ENCODE measurements at places on chromosomes 13 and 19.

DNA sequence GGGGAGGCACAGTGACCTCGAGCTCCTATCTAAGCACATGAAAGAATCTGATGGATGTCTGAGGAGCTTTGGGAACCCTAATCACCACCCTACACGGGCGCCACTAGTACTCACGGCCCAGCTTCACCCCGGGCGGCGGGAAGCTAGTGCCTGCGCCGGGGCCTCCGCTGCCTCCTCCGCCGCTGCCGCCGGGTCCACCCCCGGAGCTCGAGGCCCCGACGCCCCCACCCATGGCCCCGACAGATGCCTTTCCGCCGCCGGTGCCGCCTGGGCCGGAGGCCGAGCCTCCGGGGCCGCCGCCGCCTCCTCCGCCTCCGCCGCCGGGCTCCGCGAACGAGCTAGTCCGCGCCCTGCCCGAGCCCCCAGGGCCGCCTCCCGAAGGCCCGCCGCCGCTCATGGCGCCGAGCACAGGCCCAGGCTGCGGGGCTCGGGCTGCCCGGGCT, 312 bp downstream of the GSK3A start:
- DNase-seq = peak; percentile 28

- no peak for DNase-seq
These were observed 650.5 kb upstream of the SLC10A2 start for GRCh38 chr13:103716718-103717117.

DNA sequence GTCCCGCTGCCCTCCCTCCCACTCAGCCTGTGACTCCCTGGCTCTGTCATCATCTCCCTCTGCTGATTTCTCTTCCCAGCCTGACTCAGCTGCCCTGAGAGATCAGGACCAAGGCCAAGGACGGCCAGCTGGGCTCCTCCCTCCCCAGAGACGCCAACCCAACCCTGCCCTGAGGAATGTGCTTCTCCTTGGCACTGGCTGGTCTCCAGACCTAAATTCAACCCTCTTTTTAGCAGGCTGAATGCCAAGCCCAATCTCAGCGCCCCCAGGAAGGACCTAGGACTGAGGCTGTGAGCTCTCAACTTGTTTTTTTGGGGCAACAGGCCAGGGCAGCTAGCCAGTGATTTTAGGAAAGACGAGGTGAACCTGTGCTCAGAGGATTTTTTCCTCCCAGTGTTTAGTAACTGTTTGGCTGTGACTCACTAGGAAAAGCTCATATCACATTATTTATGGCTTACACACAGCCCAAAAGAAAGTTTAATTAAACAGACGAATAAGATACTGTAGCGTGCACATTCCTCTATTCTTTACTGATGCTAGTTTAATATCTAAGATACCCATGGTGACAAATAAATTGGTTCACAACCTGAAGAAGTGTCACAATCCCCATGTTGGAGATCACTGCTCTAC, 7.4 kb upstream of the IGFL1 start:
- DNase-seq = no peak

DNA sequence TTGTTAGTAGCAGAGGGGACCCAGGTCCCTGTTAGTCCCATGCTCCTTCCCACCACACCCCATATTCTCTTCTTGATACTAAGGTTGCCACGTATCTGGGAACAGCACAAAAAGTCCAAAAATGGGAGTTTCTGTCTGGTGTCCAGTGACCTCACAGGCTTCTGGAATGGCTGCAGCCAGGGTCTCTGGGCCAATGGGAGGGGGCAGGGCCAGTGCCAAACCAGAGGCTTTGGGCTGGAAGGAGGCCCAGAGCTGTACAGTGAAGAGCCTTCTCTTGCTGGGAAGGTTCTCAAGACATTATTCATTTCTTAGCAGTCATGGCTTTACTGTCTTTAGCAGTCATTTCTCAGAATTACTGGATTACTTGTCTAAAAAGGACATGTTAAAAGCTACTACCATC, 119.2 kb downstream of the FRY start:
- no peak for DNase-seq

DNA sequence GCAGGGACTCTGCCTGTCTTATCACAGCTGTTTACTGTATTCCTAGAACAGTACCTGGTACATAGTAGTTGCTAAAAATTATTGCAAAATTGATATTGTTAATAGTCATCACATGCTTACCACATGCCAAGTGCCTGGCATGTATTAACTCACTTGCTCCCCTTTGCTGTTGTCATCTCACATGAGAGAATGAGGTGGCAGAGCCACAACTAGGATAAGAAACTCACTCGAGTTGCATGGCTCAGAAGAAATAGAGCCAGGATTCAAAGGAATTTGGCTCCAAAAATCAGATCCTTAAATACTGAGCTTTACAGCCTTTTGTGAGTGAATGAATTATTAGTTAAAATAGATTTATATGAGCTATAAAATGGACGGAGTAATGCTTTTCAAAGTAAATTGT, 42.6 kb downstream of the B3GLCT start:
- peak; percentile 2 for DNase-seq

GRCh38 chr13:44648392-44649103, 72.4 kb upstream of the TSC22D1 start:
- DNase-seq = peak; percentile 59

GRCh38 chr19:30324982-30325381, 47.2 kb upstream of the ZNF536 start:
- DNase-seq = no peak

DNA sequence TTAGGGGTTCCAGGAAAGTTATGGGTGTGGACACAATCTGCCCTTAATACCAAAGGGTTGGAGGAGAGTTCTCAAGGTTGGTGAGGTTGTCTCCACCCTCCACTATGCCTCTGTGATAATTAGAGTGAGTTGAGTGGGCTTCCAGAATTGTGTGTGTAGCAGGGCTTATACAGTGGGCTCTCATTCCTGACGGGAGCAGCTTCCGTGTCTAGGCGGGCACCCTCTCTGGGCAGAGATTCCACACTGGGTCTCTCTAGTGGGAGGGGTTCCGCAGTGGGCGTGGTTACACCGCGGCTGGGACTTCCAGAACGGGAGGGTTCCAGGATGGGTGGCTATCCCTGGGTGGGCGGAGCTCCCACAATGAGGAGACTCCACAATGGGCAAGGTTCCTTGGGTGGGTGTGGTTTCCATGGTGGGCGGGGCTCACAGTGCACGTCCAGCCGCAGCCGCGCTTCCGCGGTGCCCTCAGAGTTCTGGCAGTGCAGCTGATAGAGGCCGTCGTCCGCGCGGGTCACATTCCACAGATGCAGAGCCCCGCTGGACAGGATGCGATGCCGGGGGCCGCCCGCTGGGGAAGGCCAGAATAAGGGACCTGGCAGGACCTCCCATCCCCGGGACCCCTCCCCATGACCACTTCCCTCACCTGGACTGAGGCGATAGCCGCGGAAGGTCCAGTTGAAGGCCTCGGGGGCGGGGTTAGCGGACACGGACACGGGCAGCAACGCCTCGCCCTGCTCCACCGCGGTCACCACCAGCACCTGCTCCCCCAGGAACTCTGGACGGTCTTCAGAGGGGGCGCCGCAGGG, 8.4 kb downstream of the NPHS1 start:
- peak; percentile 16 for DNase-seq

DNA sequence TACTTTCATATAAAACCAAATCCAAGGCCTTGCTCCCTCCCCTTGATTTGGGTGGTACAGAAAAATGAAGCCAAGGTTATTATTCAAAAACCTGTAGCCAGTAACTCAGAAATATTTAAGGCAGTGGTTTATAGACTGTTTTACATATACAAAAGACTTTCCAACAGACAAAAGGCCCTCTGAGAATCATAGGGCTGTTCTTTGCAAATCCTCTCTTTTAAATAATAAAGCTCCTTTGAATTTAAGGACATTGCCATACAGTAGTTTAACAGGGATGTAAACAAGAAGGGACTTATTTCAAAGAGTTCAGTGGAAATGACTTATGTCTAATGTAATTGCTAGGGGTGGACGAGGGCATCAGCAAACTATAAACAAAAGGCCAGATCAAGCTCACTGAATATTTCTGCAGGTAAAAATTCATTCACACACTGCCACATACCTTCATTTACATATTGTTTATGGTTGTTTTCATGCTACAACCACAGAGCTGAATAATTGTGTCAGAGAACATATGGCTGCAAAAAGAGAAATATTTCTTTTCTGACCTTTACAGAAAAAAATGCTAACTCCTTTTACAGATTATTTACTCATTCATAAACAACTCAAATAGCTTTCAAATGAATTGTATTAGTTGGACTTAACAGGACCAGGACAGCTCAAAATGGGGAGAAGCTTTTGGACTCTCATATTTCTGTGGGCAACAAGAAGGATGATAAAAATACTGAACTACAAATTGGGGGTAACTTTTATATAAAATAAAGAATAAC, 665.6 kb downstream of the SLITRK1 start:
- DNase-seq = no peak

GRCh38 chr19:10603084-10603872, 16.2 kb upstream of the AP1M2 start:
- DNase-seq = no peak

- DNase-seq = no peak
These were observed 4.0 kb downstream of the CAPN12 start for GRCh38 chr19:38740257-38740592.

GRCh38 chr19:46717716-46718143, 816 bp upstream of the PRKD2 start:
- no peak for DNase-seq

- no peak for DNase-seq
These were observed 52.0 kb downstream of the GNG7 start for GRCh38 chr19:2650515-2650914.

- DNase-seq = no peak
These were observed 87.6 kb downstream of the HSPH1 start for GRCh38 chr13:31073859-31074718.

DNA sequence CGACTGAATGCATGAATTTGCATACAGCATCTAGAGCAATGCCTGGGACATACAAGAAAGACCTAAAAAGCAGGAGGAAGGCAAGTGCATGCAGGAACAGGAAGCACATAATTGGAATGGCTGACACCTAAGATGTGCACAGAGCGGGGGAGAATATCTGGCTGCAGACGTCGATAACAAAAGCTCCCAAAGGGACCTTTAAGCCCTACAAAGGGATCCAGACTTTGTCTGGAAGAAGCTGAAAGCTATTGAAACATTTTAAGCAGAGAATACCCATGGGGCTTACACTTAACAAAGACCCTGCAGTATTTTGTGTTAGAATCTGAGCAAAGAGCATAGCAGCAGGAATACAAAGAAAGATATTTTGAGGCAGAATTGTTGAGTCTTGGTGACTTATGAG, 107.4 kb upstream of the CLDN10 start:
- no peak for DNase-seq

- no peak for DNase-seq
These were observed 146.2 kb downstream of the TNFRSF19 start for GRCh38 chr13:23716401-23716800.

- DNase-seq = no peak
These were observed 42.1 kb upstream of the NPAS1 start for GRCh38 chr19:46977548-46977947.

GRCh38 chr19:29836409-29836825, 24.6 kb downstream of the CCNE1 start:
- DNase-seq = no peak

DNA sequence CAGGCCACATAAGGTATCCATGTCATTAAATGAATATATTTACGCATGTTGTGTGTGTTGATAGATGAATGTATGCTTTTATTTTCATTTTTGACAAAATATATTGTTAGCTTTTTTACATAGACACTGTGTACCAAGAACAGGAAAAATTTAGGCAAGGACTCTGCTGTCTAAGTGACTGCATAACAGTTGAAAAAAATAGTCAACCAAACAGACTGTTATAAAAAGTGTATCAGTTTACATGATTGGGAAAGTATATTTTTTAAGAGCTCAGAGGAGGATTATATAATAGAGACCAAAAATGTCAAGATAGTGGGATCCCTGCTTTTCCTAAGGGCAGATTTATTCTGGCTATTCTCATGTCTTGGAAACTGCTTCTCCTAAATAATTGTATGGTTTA, 858.0 kb downstream of the SLITRK1 start:
- DNase-seq = no peak

DNA sequence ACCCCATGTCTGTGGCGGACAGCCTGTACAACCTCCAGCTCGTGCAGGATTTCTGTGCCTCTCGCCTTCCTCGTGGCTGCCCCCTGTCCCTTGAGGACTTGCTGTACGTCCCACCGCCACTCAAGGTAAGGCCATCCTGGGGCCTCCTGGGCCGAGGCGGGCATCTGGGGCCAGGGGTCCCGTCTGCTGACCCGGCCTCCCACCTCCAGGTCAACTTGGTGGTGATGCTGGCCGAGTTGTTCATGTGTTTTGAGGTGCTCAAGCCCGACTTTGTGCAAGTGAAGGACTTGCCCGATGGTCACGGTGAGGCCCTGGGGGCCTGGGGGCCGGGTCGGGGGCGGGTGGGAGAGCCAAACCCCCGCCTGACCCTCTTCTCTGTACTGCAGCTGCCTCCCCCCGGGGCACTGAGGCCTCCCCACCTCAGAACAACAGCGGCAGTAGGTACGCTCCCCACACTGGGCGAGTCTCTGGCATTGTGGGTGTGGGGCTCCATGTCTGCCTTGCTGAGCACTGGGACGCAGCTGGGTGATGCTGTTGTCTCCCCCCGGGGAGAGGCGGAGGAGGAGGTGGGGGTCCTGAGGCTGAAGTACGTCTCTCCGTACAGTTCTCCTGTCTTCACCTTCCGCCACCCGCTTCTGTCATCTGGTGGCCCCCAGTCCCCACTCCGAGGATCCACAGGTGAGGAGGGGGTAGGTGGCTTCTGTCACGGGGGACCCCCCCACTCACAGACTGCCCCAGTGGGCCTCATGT, 15.0 kb downstream of the CAMSAP3 start:
- DNase-seq = no peak

DNA sequence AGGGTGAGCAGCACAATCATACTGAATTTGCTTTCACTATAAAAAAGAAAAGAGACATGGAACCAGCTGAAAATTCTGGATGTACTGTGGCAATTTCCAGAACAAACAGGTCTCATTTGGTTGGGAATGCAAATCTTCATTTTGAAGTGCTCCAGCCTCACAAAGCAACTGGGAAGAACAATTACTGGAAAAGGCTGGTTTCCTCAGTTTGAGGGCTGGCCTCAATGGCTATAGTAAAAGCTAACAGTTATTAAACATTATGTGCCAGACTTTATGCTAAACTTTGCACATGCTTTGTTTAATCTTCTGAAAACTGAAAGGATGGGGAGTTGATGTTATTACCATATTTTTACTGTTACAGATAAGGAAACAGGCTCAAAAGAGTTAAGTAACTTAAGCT, 3.0 kb downstream of the OBI1 start:
- DNase-seq = no peak
